ENCODE measurements at places on chromosomes 6 and 20.

- no peak for DNase-seq
Measured at GRCh38 chr6:4781426-4781825, 5.2 kb downstream of the CDYL start.

DNA sequence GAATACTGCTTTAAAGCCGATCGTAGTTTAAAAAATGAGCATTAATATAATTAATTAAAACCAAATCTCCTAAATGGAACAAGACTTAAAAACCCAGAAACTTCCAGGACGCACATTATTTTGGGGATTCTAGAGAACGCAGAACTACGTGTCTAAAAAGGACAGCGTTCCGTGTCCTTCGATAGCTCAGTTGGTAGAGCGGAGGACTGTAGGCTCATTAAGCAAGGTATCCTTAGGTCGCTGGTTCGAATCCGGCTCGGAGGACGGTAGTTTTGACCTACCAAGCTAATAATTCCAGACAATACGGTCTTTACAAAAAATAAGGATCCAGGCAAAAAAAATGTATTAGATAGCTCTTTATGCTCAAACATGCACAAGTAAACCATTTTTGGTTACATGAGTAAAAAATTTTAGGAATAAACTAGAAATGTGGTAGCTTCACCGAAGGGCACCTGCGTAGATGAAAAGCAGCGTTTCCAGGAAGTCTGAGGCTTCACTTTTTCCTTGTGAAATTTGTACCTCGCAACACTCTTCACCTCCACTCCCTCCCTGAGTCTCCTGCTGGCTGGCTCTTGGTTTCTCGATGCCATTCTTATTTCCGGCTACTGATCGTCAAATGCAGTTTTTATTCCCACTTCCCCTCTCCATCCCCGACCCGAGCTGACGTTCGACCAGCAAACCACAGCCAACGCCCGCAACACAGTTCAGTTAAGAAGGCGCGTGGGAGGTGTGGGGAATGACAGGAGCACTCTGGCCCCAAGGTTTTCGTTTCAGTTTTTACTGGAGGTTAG is 19.6 kb upstream of the ABT1 start:
- no peak for DNase-seq

- no peak for DNase-seq
Measured at GRCh38 chr6:90109141-90109540, 187.5 kb downstream of the BACH2 start.

- DNase-seq: no peak
Measured at GRCh38 chr6:146587459-146587858, 11.3 kb upstream of the ADGB start.

DNA sequence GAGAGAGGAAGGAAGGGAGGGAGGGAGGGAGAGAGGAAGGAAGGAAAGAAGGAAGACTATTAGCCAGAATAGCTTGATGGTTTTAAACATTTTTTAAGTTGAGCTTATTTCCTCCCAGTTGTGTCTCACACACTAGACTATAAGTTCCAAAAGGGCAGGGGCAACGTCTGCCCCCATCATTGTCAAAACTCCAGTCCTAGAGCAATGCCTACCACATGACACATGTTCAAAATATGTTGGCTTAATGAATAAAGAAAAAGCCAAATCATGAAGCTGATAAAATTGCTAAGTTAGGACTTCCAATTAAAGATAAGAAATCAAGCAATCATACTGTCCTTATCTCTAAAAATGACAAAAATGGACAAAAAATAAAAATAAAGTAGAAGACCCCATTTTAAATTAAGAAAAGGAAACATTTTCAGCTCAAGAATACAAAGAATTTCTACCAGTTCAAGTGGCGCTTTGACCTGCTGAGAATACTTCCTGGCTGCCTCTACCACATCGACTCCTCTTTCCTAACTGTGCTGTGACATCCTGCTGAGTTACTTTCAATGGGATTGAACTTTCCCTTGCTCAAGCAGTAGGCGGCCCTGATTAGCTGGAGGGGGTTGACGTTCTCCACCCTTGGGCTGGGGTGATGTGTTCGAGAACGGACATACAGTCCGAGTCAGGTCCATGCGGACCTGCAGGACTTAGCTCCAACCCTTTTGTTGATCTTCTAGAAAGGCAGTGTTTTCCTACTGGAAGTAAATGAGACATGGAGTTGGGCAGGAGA is 283.9 kb upstream of the FOXQ1 start:
- no peak for DNase-seq

GRCh38 chr6:47655719-47656595 is 42.4 kb upstream of the ADGRF4 start:
- no peak for DNase-seq

DNA sequence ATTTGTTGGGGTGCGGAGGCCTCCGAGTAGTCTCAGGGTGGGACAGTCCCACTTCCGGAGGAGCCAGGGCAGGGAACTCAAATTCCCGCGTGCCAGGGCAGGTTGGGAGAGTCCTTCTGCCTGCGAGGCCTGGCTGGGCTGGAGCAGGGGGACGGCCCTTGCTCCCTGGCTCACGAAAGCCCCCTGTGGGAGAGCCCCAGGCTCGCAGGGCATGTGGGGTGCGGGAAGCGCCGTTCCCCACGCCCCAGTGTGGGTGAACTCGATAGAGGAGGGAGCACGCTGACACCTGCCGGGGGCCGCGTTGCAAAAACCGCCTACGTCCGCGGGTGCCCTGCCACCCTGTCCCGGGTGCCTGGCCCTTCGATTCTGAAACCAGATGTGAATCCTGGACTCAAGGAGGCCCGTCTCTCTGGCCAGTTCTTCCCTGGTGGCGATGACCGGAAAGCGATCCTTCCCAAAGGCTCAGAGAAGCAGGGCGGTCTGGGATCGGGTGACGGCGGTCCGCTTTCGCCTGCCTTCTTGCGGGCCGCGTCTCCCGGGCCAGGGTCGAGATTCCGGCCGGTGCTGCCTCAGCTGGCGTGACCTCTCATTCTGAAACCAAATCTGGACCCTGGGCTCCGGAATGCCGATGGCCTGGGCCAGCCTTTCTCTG is 1846.5 kb upstream of the DEFB115 start:
- DNase-seq: no peak

- no peak for DNase-seq
Measured at GRCh38 chr6:314377-314776, 22.1 kb downstream of the DUSP22 start.

DNA sequence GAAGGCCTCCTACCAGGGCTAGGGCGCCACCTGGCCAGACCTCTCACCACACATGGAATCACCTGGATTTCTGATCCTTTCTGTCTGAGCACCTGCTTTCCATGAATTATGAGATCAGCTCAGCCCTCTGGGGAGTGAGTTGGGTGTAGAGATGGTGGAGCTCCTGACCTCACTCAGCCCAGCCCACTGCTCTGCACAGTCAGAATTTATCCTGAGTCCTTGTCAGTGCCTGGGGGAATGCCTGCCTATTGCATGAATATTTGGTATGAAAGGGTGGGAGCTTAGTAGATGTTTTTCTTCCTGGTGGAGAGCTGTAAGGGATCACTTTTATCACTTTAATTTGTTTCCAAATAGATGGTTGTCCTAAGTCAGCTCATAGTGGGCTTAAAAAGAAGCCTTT is 47.5 kb downstream of the DTD1 start:
- DNase-seq: no peak

- DNase-seq: no peak
Measured at GRCh38 chr6:137661601-137662000, 167.4 kb upstream of the OLIG3 start.

GRCh38 chr20:46349742-46350056 is 41.4 kb upstream of the CDH22 start:
- DNase-seq: no peak

DNA sequence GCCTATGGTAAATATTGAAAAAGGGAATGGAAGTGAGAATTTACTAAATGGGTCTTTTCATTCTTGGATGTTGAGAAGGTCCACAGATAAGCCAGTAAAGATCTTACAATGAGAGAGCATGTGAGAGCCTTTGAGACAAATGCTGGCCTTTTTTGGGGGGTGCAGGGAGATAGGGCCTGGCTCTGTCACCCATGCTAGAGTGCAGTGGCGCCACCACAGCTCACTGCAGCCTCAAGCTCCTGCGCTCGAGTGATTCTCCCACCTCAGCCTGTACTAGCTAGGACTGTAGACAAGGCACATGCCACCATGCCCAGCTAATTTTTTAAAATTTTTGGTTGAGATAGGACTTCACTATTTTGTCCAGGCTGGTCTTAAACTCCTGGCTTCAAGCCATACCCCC is 63.2 kb upstream of the TMEM181 start:
- no peak for DNase-seq

DNA sequence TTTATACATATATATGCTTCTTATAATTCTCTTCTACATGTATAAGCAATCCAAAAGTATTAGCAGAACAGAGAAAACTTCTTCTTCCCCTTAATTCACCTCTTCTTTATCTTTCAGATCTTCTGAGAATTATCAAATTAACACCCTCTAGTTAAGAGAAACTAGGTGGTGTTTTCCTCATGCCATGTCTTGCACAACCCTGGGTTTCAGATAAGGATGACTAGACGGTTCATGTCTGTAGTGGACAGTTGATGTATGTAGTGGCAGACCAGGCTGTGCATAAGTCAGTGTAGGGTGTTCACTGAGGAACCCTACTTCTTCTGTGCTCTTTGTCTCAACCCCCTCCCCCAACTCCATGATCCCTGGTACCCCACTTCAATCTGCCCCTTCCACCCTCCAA is 187.3 kb downstream of the SAMD5 start:
- DNase-seq: no peak

DNA sequence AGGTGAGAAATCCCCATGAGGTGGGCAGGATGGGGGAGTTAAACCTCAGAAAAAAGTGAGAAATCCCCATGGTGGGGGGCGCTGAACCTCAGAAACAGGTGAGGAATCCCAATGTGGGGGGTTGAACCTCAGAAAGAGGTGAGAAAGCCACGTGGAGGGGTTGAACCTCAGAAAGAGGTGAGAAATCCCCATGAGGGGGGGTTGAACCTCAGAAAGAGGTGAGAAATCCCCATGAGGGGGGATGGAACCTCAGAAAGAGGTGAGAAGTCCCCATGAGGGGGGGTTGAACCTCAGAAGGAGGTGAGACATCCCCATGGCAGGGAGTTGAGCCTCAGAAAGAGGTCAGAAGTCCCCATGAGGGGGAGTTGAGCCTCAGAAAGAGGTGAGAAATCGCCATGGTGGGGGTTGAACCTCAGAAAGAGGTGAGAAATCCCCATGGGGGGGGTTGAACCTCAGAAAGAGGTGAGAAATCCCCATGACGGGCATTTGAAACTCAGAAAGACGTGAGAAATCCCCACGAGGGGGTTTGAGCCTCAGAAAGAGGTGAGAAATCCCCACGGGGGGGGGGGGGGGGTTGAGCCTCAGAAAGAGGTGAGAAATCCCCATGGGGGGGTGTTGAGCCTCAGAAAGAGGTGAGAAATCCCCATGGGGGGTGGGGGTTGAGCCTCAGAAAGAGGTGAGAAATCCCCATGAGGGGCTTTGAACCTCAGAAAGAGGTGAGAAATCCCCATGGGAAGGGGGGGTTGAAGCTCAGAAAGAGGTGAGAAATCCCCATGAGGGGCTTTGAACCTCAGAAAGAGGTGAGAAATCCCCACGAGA is 14.3 kb upstream of the GOPC start:
- no peak for DNase-seq

DNA sequence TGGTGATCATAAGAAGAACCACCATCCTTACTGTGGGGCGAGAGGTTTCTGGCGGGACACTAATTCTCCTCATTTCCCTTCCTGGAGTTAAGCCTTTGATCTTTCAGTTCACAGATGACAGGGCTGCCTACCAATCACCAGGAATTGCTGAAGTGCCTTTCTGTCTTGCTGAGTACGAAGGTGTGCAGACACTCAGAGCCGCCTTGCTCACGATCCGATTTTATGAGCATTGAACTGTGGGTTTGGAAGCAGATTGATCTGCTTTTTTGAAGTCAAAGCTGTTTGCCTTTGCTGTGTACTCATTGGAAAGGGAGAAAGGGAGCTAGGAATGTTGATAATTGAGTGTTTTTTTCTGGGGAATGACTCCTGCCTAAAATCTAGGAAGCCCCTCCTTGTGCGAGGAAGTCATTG is 129.1 kb upstream of the SALL4 start:
- no peak for DNase-seq

DNA sequence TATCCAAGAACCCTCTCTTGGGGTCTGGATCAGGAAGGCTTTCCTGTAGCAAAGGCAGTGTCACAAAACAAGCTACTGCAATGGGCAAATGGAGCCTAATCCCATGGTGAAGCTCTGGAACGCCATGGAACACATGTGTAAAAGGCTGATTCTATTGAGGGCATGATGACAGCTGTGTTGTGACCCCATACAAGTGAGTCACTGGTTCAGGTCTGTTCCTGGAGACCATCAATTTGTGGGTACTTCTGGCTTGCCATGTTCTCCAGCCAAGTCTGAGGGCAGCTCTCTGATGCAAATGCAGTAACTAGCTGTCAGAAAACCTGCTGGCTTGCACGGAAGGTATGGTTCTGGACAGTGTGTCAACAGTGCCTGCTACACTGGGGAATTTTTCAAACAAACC is 33.3 kb upstream of the ECHDC1 start:
- DNase-seq: no peak

GRCh38 chr6:7304821-7305220 is 8.2 kb downstream of the SSR1 start:
- DNase-seq: no peak

DNA sequence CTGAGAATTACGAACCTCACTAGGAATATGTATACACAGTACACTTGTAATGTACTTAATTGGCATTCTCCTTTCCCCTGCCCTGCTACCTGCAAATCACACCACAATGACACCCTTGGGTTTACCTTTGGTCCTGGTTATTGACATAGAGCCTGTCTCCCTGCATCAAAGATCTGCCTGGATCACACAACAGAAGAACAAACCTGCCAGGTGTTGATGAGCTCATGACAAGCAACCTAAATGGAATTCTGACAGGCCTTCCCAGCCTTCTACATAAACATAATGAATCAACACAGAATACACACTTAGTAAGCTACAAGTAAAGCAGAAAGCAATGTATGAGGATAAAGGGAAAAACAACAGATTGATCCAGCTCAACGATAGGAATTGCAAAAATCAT is 95.6 kb downstream of the HDGFL1 start:
- no peak for DNase-seq

DNA sequence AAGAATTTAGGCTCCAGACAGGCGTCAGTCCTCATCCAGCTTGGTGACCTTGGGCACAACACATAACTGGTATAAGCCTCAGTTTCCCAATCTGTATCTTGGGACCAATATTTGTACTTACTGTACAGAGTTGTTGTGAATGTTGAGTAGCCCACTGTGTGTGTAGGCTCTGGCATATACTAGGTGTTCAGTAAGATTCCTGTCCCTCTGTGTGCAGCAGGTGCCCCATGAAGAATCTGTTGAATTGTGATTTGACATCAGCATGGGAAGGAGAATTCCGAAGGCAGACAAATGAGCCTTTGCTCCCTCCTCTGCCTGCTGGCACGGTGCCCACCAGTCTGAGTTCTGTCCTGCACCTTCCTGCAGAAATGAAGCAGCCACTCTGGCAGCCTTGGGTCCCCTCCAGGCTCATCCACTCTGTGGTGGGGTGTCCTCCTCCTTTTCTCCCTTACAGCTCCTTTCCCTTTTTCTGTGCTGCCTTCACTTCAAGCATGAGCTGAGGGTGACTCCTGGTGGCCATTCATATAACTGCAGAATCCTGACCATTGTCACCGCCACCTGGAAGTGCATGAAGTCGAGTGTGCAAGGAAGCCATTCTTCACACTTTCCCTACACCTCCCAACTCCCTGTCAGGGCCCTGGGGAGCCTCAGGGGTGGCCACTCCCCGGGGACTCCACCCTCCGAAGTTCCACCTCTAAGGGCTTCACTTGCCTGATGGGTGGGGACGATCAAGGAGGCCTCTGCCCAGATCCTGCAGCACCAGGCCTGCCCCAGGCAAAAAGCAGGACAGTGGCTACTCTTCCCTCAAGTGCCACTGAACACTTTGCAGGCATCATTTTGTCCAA is 48.2 kb downstream of the MRPL14 start:
- no peak for DNase-seq

GRCh38 chr6:90709431-90709996 is 122.6 kb upstream of the MAP3K7 start:
- DNase-seq: no peak
